ENCODE measurements at places on chromosomes 4 and X.

DNA sequence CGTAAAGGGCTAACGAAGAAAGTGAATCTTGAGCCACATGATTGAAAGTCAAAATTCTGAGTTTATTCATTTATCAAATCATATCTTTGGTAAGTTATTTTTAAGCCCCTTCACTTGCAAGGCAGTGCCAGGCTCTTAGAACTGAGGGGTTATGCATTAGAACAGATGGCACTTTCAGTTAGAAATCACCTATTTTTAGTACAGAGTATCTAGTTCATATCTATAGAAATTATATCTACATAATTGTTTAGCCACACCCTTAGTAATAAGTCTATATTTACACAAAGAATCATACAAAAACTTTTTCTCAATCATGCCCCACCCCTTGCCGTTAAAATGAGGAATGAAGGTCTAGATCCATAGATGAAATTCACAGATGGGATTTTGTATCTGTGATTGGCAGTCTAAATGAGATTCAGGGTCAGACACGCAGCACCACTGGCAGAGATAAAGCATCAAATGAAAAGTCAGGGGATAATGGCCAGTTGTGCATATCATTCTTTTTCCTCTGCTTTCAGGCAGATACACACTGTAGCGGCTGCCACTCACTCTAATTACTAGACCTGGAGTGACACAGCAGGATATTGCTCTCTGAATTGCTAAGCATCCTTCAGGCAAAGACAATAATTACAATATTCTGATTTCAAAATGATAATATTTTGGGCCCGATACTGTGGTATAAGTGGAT lies 440.5 kb downstream of the MAPK10 start:
- DNase-seq: no peak

DNA sequence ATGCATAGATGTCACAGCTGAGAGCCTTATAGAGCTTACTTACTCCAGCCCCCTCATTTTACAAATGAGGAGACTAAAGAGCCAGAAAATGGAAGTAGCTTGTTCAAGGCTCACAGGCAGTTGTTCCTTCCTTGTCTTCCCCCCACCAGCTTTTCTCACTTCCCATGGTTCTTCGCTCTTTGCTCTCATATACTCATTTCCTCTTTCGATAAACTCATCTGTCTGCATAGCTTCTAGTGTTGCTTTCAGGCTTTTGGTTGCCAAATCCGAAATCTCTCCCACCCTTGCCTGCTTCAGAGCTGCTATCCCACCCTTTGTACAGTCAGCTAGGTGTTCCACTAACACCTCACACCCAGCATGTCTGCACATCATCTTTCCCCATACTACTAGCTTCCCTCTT lies 25.0 kb upstream of the GJB1 start:
- no peak for DNase-seq

DNA sequence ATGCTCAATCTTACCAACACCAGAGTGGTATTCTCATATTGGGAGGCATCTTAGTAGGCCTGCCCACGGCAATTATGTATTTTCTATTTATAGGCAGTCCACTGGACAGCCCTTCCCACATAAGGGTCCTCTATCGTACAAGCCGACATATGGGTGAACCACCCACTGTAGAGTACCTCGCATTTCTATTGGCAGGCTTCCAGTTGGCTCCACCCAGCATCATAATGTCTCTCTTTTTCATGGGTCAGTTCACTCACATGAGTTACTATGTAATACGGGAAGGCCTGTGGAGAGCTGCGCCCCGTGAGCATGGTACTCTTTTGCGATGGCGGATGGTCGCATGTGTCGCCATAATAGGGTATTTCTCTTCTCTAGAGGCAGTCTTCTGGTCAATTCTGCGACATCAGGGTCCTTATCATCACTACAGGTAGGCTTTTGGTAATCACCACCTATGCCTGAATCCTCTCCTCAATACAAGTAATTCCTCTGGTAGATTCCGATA lies 29.4 kb upstream of the FOXR2 start:
- DNase-seq: no peak

DNA sequence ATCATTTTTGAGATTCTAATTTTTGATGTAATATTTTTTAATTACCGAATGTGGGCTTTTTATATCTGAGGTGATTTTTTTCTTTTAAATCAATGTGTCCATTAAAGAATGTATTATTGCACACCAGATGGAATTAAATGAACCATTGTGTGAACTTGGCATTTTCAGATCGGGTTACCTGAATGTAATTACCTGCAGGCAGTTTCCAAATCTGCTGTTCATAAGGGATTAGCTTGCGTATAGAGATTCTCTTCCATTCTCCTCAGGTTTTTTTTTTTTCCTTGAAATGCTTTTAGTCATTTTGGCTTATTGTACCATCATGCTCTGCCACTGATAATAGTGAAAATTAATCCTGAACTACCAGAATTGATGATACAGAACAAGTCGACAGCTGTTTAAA lies 511.5 kb upstream of the ATOH1 start:
- DNase-seq: no peak

- DNase-seq: no peak
Measured at GRCh38 chr4:178136736-178137345, 694.6 kb upstream of the AGA start.

Measured in midbrain (tissue), 1 donor.